ENCODE measurements at places on chromosomes 7 and 10. TPM values are rescaled to one million over a fixed set of nuclear protein-coding genes. Genes with fewer than 3 reads are reported as not detected.

Gene C1QL3
- 0.41 TPM for total RNA-seq

DNA sequence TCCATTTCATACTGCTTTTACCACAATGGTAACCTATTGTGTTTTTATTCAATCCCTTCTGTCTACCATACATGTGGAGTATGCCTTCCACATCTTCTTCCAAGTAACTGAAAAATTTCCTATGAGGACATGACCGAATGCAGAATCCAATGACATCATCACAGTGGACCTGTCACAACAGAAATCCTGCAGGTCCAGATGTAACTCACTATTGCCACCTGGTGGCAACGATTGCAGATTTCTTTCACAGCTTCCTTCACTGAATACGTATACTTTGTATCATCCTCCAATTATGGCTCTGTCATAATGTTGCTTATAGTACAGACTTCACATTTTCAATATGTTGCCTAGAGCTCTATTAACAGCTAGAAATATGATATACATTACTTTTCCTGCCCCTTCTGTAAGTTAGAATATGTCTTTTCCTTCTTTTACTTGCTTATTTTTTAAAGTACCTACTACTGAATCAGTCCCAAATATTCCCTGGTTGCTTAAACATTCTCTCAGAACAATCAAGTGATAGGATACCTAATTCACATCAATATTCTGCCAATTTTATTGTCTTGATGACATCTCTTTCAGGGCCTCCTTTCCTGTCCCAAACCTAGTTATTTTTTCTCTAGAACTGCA, 45.4 kb downstream of the SLC13A1 start:
- DNase-seq: peak; percentile 54

GRCh38 chr10:59290448-59290847, 71.9 kb downstream of the FAM13C start:
- no peak for DNase-seq

Gene SUN3
- total RNA-seq: not detected

Gene WNT2
- total RNA-seq: 0.07 TPM

- no peak for DNase-seq
Measured at GRCh38 chr10:119525116-119525515, 17.4 kb downstream of the RGS10 start.

DNA sequence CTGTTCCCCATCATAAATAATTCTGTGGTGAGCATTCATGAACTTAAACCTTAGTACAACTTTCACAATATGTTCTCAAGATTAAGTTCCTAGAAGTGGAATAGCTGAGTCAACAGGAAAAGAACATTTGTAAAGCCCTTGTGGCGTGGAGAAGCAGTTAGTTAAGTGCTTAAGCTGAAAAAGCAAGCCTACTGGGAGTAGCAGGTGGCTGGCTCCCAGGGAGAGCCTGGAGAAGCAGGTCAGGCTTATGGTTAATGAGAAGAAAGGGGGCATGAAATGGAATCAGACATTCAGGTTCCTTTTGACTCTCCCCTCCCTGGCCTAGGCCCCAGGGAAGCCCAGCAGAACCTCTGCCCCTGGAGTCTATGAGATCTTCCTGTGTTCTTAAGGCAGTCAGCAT, 35.3 kb downstream of the VSTM4 start:
- no peak for DNase-seq

DNA sequence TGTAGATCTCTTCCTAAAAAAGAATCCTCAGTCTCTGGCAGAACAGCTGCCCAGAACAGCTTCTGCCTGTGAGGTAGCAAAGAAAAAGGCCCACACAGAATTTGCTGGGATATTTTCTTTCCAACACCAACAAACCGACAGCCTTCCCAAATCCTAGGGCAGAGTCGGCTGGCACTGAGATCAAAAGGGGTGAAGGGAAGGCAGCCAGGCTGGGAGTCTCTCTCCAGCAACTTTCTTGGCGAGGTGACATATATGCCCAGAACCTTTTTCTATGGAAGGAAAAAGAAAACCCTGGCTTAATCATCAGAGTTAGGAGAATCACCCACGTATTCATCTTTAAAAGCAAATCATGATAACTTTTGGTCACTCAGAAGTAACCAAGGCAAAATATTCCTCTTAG, 279.6 kb downstream of the DNAJB6 start:
- DNase-seq: no peak

Gene DLD
- total RNA-seq: 42.6 TPM

DNA sequence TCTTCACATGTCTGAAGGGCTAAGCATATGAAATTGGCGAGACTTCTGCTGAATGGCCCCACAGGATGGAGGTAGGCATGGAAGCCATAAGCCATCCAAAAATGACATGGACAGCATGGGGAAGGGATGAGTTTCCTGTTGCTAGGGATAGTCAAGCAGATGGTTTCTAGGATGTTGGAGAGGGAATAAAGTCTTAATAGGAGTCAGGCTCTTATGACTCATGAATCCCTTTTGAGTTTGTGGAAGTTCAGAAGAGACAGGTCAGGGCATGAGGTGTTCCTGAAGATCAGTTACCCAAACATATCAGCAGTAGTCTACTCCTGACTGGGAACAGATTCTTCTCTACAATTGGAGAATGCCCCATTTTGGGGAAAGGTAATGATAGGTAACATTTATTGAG, 243.9 kb downstream of the REEP3 start:
- no peak for DNase-seq

DNA sequence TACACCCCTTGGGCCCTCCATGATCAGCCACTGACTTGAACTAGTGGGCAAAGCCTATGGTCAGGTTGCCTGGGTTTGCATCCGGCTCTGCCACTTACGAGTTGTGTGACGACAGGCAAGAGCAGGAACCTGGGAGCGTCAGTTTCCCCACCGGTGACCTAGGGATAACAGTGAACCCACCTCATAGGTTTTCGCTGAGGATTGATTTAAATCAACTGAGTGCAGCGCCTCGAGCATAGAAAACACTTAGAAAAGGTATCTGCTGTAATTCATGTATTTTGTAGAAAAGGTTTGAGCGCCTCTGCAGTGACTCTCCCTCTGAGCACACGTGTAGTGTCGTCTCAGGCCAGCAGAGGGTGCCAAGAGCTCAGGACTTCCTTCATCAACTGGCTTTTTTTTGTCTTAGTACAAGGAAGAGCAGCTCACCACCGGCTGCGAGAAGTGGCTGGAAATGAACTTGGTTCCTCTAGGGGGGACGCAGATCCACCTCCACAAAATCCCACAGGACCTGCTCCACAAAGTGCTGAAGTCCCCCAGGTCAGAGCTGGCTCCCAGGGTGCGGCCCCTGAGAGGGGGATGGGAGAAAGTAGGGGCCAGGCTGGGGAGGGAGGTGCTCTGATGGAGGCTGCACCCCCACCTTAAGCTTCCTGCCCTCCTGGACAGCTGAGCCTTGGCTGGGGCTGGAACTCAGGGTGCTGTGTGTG, 27.7 kb downstream of the BTBD16 start:
- DNase-seq: peak; percentile 21

Gene PRSS1
- total RNA-seq: 1.5 TPM

Gene IL2RA
- total RNA-seq: 0.34 TPM

- DNase-seq: peak; percentile 10
Measured at GRCh38 chr10:108250936-108251620, 1086.6 kb upstream of the SORCS1 start.

Gene HDAC9
- total RNA-seq: 84.5 TPM

DNA sequence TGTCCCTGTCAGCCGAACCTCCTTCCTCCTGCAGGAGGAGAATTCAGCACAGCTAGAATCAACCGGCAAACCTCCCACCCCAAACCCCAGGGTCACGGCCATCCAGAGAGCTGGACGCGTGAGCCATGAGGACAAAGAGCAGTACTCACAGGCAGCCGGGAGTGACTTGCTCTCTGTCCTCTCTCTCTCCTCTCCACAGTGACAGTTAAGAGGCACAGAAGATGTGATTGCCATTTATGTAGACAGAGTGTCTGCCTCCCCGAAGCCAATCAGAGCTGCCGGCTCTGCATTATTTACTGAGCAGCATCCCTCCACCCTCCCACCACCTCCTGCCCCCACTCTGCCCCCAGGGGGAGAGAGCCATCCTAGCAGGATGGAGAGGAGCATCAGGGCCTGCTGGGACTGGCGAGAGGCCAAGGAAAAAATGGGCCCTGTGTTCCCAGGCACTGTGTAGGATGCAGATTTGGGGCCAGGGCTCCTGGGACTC, 4.3 kb downstream of the DDC start:
- DNase-seq: no peak

GRCh38 chr10:19788902-19789301, 27.3 kb upstream of the PLXDC2 start:
- no peak for DNase-seq

DNA sequence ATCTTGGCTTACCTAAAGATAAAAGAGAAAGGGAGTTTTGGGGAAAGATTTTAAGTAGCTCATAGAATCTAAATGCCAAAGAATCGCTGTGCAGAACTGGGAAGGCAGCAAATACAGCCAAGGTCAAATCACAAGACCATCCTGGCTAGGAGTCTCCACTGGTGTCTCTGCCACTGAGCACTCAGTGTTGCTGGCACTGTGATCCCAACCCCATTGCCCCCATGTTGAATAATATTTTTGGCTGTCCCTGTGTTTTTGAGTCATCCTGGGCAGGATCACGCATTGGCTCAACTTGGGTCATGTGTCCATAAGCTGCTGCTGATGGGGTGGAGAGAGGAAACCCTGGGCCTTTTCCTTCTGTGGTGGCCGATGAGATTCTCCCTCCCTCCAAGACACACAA, 21.2 kb downstream of the TLX1 start:
- DNase-seq: no peak

DNA sequence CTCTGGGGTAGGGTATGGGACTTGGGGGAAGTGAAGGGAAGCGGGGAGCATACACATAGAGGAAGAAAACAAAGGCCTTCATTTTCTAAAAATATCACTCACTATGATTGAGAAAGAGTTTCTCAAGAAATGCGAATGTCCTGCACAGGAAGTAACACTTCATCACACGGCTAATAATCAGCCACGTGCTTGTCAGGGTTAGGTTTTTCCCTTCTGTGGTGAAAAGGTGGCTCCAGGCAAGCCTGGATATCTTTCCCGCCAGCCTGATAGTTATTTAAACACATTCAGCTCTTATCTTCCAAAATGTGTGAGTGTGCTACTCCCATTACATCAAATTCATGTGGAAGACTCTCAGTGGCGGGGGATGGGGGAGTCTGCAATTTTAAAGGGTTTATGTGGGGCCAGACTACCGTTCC, 166.4 kb upstream of the ADO start:
- DNase-seq: no peak

- DNase-seq: no peak
Measured at GRCh38 chr7:29326864-29327263, 132.3 kb downstream of the CHN2 start.

DNA sequence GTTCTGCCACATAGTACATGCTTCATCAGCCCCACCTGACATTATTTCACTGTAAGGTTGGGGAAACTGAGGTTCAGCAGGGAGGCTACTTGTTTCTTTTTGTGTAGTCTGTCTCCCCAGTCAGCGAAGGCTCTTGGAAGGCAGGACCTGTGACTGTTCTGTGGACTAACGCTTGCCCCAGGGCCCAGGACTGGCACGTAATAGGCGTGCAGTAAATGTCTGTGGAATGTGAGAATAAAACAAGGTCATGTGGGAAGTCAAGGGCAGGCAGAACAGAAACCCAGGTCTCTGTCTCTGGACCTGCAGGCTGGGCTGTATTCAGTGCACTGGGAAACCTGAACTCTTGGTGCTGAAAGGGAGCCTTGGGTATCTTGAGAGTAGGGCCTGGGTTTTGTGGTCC, 168.7 kb downstream of the RPS24 start:
- no peak for DNase-seq

- no peak for DNase-seq
Measured at GRCh38 chr10:110636932-110637557, 7.1 kb upstream of the RBM20 start.

Gene MYOF
- 141 TPM for total RNA-seq

- peak; percentile 26 for DNase-seq
Measured at GRCh38 chr7:38858259-38858884, 50.6 kb downstream of the VPS41 start.

DNA sequence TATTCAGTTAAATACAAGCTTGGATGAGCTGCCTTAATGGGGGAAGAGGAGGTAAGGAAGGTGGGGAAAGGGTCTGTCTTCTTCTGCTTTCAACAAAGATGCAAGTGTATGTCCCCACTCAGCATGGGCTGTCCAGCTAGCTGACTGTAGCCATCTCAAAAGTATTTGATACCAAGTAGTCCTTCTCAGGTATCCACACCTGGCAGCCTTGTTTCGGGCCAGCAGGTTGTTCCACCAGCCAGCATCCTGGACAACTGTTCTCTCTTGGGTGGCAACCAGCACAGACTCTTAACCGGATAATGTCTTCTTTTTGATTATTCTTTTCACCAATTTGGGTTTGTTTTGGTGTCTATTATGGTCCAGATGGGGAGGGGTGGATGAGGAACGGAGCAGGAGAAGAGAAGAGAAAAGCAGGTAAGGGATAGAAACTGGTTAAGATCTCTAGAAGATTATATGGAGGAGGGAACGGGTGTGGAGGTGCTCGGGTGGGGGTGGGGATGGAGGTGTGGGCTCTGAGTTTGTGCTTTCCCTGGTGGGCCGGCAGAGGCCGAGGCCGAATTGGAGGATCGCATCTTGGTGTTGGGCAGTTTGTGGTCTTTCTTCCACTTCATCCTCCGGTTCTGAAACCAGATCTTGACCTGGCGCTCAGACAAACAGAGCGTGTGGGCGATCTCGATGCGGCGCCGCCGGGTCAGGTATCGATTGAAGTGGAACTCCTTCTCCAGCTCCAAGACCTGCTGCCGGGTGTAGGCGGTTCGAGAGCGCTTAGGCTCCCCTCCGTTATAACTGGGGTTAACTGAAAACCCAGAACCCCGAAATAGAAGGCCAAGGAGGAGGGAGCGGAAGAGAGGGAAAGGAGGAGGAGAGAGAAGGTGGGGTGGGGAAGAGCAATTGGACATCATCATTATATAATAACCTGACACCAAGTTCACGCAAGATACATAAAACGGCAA, 1.5 kb downstream of the HOXA4 start:
- DNase-seq: no peak

DNA sequence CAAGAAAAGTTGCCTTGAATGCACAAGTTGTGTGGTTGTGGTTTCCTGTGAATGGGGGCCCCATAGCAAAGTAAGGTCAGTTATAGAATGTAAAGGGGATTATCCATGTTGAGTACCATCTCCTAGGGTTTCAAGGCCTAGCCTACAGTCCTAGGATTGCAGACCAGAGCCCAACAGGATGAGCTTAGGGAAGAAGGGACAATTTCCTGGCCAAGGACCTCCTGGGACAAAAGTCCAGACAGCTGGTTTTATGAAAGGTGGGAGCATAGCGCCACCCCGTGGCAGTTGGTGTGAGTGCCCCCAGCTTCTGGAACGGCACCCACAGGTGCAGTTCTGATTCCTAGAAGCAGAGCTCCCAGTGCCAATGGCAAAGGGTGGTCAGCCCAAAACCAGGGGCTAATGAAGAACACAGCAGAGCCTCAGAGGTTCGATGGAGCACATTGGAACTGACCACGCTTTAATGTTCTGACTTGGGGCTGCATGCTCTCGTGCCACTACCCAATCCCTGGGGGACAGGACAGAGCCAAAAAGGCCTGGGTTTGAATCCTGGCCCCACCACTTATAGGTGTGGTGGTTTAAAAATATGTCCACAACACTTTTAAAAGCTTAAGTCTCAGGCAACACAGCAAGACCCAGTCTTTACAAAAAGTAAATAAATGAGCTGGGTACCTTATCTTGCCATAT, 25.8 kb upstream of the TMEM120A start:
- DNase-seq: peak; percentile 4

GRCh38 chr7:30916767-30917166, 5.1 kb downstream of the AQP1 start:
- no peak for DNase-seq

GRCh38 chr7:130854481-130854880, 120.5 kb upstream of the KLF14 start:
- DNase-seq: no peak
